ENCODE measurements at places on chromosomes 2 and 18.

- DNase-seq = no peak
Observed at GRCh38 chr2:71122387-71123298, 7.4 kb downstream of the MCEE start.

DNA sequence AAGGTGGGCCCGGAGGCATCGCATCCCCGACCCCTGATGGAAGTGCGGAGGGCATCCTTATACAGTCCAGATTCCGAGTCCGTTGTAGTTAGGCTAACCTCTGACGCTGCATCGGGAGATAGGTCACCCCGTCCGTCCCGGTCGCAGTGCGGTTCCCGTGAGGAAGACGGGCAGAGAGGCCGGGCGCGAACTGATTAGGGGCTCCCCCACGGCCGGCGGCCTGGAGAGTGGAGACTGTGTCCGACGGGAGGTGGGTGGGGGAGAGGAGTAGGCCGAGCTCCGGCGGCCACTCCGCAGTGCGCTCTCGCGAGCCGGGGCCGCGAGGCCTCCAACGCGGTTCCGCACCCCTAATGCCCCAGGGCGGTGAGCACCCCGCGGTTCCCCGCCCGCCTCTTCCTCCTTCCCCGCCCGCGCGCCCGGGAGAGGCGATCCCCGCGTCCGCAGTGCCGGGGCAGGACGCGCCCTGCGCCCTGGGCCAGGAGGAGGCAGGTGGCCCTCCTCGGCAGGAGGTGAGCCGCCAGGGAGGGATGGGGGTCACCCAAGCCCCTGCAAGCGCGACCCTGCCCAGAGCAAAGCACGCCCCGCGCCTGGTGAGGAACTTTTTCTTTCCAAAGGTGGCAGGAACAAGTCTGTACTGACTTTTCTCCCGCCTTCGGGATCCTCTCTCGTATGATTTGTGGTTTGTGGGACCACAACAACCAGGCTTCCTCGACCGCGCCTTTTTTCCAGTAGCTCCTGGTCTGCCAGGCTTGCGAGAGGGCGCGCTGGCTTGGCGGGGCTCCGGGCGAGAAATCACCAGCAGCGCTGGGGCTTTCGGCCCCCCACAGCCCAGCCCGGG, 1.4 kb upstream of the SP5 start:
- no peak for DNase-seq

GRCh38 chr2:88057437-88057844, 1.9 kb upstream of the KRCC1 start:
- DNase-seq = no peak

DNA sequence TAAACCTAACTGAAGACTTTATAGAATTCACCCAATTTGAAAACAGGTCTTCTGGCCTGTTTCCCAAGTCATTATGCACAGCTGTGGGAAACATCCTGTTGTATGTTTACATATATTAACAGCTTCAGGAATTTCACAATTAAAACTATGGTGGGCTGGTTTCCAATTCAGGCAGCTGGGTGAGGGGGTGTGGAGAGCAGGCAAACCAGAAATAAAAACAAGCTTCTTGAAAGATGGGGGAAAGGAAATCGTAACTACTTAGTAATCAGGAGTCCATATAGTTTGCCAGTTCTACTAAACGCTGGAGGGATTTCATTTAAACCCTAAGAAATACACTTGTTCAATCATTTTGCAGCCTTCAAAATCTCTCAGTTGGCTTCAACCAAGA, 22.8 kb downstream of the ATP8B1 start:
- DNase-seq = peak; percentile 69

- DNase-seq = peak; percentile 34
Observed at GRCh38 chr2:8693157-8693821, 11.4 kb downstream of the ID2 start.

GRCh38 chr2:133457861-133458260, 110.4 kb downstream of the NCKAP5 start:
- no peak for DNase-seq

DNA sequence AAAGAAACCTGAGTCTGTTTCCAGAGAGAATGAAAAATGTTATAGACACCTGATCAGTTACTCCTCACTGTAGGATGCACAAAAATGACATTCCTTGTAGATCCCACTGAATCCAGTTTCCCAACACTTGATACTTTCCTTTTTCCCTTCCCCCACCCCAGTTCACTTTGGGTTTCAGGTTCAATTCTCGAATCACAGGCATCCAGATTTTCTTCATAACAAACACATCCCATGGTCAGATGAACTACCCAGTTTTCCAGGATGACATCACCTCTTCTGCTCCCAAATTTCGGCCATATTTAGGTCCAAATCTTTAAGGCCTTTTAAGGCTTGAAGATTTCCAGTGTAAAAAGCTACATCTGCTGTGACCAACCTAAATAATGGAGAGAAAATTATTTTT, 51.5 kb downstream of the UGP2 start:
- no peak for DNase-seq

DNA sequence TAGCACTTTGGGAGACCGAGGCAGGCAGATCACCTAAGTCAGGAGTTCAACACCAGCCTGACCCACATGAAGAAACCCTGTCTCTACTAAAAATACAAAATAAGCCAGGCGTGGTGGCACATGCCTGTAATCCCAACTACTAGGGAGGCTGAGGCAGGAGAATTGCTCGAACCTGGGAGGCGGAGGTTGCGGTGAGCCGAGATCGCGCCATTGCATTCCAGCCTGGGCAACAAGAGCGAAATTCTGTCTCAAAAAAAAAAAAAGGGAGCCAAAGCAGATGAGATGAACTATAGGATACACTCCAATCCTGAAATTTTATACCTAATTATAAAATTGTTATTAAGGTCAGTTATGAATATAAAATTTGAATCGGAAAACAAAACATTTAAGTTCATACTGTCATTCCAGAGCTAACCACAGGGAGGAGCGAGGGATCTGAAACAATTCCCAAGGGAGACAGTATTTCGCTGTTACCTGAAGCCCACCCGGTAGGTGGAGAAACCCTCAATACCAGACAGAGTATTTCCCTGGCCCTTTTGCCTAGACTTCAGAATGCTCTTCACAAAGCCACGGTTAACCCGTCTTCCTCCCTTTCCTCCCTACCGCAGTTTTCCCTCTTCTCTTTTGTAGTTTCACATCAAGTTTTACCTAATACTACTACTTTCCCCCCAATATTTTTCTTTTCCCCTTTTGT, 1.4 kb downstream of the PPM1G start:
- DNase-seq = no peak

GRCh38 chr2:107607054-107607453, 219.6 kb upstream of the RGPD4 start:
- no peak for DNase-seq

- no peak for DNase-seq
Observed at GRCh38 chr2:130302164-130302886, 40.4 kb upstream of the IMP4 start.

DNA sequence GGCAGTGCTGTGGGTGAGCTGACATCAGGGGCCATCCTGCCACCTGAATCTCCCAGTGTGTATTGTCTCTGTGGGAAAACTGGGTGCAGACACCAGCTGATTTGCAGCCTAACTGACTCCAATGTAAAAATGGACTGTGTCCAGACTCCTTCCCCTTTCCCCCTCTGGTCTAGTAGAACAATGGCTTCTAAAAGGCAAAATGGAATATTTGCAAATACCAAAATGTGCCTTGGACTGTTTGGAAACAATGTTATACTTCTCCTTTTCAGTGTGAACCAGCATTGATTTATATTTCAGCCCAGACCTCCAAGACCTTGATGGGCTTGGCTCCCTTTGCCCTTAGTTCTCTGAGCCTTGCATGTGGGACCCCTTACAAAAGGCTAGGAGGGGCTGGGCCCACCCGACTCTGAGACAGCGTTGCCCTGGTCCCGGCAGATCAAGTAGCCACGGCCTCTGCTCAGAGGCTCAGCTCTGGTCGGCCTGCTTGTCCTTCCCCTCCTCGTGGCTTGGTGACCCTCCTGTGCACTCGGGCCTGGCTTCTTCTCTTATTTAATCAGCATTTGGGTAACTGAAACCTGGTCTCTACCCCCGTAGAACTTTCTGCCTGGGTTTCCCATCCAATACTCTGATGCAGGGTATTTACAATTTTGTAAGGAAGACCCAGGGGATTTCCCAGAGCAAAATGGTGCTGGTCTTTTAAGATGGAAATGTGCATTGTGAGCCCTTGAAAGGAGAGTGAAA, 18.0 kb upstream of the ACKR3 start:
- no peak for DNase-seq

GRCh38 chr2:55518841-55519165, 715 bp upstream of the CFAP36 start:
- peak; percentile 37 for DNase-seq

DNA sequence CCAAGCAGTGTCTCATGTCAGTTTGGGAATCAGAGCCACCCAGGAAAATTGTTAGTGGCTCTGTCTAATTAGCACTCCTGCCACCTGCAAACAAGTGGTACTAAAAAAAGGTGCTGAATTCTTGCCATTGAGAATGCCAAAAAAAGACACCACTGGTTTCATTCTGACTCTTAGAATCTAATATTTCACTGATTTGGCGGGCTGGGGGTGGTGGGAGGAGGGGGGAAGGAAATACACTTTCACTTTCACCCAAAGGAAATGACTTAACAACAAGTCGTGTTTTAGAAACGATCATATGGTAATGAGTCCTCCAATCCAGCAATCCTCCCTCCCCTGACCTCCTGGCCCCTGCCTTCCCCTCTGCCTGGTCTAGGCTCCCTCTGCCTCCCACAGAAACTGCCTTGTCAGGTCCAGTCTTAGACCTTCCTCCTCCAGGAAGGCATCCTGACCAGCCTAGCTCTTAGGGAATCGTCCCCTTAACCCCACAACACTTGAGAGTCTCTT, 4.4 kb upstream of the KLHL29 start:
- DNase-seq = no peak

Measured in stomach (tissue), 19 donors.